Caco-2 (cell line): ENCODE measurements at places on chromosomes 12 and 14. TPM values are rescaled to one million over a fixed set of nuclear protein-coding genes. Genes with fewer than 3 reads are reported as not detected.

DNA sequence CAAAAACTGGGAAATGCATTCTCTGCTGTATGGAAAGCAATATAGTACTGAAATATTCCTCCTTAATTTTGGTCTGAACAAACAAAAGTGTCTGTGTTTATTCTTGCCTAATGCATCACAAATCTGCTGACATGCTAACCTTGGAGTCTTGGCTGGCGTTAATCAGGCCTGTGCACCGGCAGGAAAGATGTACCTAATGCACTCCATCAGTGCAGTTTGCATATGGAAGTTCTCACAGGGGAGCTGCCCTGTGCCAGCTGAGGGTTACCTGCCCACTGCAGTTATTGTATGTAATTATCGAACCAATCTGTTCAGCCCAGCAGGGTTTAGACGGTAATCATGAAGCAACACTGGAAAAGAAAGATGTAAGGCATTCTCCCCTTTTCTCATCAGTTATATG lies 76.9 kb downstream of the VRK1 start:
- DNase-seq, result no peak

DNA sequence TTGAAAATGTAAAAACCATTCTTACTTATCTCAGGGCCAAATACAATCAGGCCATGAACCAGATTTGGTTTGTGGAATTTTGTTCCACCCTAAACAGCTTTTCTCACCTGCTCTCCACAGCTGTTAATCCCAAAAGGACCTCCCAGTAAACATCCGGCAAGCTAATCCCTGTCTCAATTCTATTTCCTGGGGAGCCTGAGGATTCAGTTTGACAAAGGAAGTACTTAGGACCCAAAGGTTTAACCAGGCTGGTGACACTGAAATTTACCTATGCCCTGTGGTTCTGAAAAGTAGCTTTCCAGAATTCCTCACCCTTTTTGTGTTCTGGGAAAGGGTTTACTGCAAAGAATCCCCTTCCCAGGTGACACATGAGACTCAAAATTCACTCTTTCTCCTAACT lies 15.0 kb downstream of the CAPZA3 start:
- no peak for DNase-seq

GRCh38 chr14:54446161-54446693 lies 5.1 kb upstream of the CNIH1 start:
- no peak for DNase-seq

DNA sequence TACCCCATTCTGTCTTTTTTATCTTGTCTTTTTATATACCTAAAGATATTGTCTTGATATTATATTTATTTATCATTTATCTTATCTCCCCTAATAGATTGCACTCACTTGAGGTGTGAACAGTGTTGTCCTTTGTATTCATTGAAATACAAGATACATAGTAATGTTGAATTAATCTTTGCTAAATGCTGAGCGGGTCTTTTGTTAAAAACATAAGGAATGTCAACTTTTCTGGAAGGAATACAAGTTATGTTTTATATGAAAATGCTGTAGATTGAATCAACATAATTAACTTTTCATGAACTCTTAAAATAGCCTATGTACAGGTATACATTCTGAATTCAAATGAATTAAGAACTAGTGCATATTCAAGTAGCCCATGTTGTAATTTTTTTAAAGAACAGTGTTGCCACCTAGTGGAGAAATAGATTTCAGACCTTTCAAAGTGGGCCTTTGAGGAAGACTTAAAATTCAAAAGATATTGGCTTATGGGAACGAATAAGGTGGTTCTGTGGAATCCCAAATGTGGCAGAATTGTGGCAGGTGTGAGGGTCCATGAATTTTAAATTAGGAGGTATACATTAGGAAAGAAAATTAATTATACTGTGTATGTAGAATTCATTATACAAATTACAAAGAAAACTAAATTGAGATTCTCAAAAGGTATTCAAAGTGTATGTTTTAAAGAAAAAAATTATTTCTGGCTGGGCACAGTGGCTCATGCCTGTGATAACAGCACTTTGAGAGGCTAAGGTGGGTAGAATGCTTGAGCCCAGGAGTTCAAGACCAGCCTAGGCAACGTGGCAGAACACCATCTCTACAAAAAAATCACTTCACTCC lies 19.1 kb downstream of the BBOF1 start:
- DNase-seq, result peak; percentile 56

Gene STXBP6
- total RNA-seq, result 32.2 and 35.7 TPM in 2 replicates

Gene ANKRD33
- total RNA-seq, result not detected in 2 replicates

Gene VSIG10
- total RNA-seq, result 32.6 and 33.9 TPM in 2 replicates

DNA sequence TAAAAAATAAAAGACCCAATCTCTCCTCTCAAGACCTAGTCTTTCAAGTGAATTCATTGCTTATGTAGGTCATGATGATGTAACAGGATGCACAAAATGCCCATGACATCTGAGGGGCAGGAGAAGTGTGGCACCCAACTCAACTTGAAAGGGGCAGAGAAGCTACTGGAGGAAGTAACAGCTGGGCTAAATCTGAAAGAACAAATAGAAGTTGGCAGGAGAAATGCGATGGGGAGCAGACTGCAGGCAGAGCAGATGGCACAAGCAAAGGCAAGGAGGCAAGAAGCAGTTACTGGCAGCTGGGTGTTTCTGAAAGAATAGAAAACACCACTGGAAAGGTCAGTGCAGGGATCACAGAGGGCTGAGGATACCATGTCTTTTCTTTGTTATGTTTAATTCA lies 14.6 kb downstream of the SLC38A4 start:
- no peak for DNase-seq

Gene TMTC1
- total RNA-seq, result not detected in 2 replicates

Gene PTPRQ
- not detected in 2 replicates for total RNA-seq

Gene KRT77
- total RNA-seq, result not detected in 2 replicates

Gene LIMA1
- total RNA-seq, result 50.3 and 53.5 TPM in 2 replicates

Gene ARHGAP9
- 0.75 and 1.8 TPM in 2 replicates for total RNA-seq

- DNase-seq, result no peak
Observed at GRCh38 chr14:80714474-80714873, 227.1 kb downstream of the CEP128 start.

Gene SPRING1
- total RNA-seq, result 68.5 and 69.6 TPM in 2 replicates

- DNase-seq, result no peak
Observed at GRCh38 chr12:40168868-40169267, 55.9 kb upstream of the LRRK2 start.
